Activated CD4-positive, alpha-beta T cell treated with anti-CD3 and anti-CD28 coated beads, Interleukin-2, amount 10 ng/mL, durations not matched to agents 24 days and 14 days (primary cell): ENCODE measurements at places on chromosomes 4 and X. TPM values are rescaled to one million over a fixed set of nuclear protein-coding genes. Genes with fewer than 3 reads are reported as not detected.

DNA sequence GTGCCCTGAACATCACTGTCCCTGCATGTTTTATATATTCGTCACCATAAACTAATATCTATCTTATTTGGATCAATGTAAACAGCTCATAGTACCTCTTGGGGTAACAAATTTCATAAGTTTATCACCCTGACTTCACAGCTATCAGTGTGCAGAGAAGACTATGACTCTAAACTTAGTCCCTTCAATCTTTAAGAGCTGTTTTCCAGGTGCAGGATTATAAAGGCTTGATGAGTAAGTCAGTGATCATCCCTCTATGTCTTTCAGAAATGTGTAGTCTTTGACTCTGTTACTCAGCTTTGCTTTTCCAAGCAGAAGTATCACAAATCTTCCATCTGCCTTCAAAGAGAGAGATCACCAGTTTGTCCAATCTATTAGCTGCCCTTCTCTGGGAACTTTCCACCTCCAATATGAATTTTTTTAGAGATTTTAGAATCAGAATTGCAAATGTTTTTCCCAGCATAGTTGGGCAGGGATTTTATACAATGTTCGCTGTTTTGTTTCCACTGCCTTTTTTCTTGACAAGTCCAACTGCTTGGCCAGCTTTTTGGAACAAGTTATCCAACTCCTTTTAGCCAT, 45.1 kb upstream of the TSPAN7 start:
- DNase-seq: no peak

DNA sequence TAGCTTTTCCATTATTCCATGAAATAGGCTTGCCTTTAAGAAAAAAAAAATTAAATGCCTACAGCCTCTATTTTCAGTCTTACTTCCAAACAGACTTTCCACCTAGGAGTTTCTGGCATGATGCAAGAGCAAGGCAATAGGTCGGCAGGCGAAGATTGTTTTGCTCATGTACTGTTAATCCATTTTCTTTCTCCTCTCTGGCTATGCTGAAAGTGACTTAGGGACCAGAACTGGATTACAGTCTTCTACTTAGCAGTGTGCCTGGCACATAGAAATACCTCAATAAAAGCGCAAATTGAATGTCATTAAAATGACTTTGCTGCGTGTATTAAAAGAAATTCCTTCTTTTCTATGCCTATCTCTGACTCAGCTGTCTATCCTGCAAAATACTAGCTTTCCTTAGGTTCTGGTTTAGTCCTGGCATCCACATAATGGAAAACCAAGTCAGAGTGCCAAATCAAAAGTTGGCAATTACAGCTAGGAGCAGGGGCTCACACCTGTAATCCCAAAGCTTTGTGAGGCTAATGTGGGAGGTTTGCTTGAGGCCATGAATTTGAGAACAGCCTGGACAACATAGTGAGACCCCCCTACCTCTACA, 51.9 kb downstream of the CC2D2A start:
- DNase-seq: no peak

GRCh38 chr4:155974476-155974749, 20.7 kb upstream of the CTSO start:
- DNase-seq: peak; percentile 62

- no peak for DNase-seq
Observed at GRCh38 chrX:136214551-136214950, 36.6 kb downstream of the MAP7D3 start.

GRCh38 chrX:46791927-46792809, 33.2 kb upstream of the SLC9A7 start:
- peak; percentile 56 for DNase-seq

DNA sequence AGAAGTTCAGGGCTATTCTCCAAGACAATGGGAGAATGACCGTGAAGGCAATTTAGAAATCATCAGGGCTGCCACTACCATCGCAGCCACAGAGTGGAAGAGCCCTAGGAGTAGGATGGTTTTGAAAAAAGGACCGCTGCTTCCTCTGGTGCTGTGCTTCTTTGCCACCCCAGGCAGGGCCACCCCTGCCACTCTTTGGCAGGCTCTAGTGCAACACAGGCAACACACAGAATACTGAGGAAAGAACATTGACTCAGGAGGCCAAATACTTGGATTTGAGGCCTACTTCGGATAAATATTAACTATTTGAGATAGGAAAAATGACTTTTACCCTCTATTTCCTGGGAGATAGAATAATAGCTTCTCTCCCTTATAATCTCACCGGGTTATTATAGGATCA, 228.9 kb upstream of the BOD1L1 start:
- DNase-seq: no peak

DNA sequence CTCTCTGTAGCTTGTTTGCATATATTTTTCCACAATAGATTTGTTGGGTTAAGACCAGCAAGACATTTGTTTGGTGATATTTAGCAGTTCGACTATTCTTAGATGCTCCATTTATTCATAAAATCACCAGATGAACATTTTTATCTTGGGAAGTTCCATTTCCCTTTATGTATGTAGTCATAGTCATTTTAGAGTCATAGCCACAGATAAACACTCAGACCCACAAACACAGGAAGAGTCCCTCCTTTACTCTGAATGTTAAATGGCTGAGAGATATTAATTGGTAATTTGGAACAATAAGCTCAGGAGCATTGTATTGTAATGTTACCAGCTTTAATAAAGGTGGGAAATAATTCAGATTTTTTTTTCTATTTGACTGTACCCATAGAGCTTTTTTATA, 1608.7 kb downstream of the STIM2 start:
- no peak for DNase-seq

DNA sequence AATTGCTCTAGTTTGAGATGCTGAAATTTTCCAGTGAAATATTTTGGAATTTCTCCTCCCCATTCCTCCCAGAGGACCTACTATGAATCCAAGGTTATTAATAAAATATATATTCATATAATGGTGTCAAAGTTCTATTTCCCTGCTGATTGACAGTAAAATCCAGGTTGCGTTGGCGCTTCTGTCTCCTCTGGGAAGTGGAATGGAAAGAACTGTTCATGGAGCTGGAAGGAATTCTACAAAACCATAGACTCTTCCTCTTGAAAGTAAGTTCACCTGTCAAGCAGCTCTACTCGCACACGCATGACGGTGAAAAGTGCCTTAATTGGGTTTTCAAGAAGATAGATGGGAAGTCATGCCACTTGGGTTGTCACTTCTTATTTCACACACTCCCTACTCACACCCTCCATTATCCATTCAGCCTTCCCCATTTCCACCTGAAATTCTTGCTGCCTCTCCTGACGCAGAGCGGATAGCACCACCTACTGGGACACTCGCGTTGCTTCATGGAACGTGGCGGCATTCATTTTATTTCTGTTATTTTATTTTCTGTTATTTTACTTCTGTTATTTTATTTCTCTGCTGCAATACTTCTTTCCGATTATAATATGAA, 351.6 kb downstream of the NLGN4X start:
- no peak for DNase-seq

GRCh38 chrX:155334486-155335336, at the start of gene CLIC2:
TSS of gene CLIC2 (minus strand) at chrX:155334614. CDS start at chrX:155334427, 187 bp downstream.
- DNase-seq: no peak

DNA sequence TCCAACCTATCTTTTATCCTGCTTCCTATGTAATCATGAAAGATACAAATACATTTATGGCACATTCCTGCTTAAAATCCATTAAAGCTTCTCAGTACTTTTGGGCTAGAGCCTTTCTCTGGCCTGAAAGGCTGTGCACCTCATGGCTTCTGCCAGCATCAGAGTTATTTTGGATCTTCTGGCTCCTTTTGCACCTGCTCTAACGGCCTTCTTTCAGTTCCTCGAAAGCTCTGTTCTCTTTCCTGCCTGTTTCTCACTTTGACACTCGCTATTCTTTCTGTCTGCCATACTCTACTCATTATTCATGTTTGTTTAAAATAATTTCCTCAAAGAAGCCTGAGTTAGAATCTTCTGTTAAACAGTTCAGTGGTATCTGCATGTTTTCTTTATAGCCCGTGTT, 86.0 kb downstream of the LRP2BP start:
- DNase-seq: no peak

DNA sequence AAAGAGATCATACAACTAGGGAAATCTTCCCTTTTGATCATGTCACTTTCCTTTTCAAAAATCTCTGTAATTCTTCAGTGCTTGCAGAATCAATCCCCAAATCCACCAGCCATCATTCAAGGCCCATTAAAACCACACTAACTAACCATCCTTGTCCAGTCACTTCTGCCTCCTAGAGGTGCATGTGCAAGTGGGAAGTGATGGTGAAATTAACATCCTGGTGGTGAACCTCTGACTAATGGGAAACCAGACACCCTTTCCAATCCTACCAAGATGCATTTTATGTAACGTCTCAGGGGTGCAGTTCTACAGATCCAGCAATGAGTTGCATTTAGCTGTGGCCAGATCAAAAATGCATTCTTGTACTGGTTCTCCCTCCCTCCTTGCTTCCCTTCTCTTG, 341.8 kb downstream of the RAPGEF2 start:
- no peak for DNase-seq

DNA sequence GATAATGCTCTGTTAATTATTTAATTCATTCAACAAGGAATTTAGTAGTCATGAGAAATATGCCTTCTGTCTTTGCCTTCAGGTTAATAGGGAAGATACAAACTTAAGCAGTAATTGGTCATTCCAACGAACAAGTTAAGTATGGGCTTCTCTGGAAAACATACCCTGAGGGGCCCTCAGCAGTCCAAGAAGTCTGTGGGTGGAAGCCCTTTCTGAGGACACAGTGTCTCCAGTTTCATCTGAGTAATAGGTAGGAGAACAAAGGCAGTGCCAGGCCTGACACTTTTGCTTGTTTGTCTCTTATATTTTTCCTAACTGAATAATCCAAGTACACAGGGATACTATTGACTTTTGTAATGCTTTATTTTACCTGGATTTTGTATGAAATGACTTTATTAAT, 262.5 kb downstream of the FBXW7 start:
- no peak for DNase-seq

DNA sequence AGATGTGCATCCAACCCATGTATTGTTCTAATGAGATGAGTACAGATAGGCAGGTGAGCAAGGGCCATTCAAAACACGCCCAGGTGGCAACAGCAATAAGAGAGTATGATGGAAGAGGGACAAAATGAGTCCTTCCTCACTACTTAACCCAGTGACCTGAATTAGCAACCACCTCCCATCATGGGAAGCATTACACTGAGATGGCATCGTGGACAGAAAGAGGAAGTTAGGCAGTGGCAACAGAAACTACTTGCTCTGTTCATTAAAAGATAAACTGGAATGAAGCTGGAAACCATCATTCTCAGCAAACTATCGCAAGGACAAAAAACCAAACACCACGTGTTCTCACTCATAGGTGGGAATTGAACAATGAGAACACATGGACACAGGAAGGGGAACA, 17.2 kb downstream of the RXFP1 start:
- no peak for DNase-seq

DNA sequence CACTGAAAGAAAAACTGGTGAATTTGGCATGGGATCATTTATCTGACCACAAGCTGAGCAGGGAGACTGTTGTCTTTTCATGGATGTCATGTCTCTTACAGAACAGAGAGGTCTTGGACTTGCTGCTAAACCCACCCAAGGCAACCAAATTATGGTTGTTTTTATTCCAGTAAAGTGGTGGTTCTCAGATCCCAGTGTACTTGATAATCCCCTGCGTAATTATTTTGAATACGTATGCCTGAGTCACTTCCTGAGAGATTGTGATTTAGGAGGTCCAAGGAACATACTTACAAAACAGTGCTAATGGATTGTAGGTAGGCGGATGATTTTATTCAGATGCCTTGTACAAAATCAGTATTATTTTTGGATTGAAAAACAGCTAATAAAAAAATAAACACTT, 585.6 kb downstream of the IL1RAPL1 start:
- DNase-seq: no peak

DNA sequence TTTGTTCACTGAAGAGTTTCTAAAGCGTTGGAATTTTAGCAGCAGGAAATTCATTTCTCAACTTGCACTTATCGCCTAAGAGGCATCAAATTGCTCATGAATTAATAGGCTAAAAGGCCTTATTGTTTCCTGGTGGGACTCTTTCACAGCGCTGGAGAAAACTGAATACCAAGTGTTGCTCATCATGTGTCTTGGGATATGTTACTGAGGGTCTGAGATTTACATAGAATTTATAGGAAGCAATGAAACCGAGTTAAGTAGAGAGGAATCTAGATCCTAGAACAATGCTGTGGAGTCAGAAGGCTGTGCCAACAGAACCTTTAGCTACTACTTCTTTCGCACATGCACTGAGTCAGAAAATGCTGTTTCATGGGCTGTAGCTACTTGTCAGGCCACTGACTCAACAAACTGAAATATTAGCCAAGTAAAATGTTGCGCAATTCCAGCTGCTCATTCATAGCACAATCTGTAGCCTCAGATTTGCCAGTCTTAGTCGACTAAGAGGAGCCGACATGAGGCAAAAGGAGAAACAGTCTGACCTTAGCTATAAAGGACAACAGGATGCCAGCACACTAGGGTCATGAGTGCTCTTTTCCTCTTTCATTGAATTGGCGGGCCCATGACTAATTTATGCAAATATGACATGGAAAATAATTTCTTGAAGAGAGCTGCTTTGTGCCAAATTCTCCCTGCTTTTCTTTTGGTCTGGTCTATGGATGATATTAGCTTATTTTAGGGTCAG, 35.9 kb upstream of the CXCL8 start:
- DNase-seq: no peak

DNA sequence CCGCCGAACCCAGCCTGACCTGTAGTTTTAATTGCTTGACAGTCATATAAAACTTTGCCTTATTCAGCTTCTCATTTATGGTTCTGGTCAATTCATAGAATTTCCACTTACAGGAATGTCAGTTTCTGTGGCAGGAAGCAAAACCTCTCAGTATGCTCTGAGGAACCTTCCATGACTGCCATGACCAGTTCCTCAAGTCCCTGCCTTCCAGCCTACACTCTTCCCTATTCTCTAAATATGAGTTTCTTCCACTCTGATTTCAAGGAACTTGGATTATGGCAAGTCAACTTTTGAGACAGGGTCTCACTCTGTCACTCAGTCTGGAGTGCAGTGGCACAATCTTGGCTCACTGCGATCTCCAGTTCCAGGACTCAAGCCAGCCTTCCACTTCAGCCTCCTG, 26.0 kb upstream of the NSUN7 start:
- DNase-seq: no peak

The FAM241A gene
- total RNA-seq: 6.2 and 6.7 TPM in 2 replicates

The GYG2 gene
- total RNA-seq: not detected in 2 replicates

The PCSK1N gene
- 0.33 TPM in 1 of 2 replicates, not detected in the other for total RNA-seq

The PTPN13 gene
- total RNA-seq: 0.12 and 0.26 TPM in 2 replicates

The GC gene
- not detected in 2 replicates for total RNA-seq

The CXCL6 gene
- total RNA-seq: not detected in 2 replicates
